NCI-H187 (cell line): ENCODE measurements at places on chromosomes 7 and 10.
A peak's percentile ranks its signal among the peaks of the same experiment; 100 is the strongest.

DNA sequence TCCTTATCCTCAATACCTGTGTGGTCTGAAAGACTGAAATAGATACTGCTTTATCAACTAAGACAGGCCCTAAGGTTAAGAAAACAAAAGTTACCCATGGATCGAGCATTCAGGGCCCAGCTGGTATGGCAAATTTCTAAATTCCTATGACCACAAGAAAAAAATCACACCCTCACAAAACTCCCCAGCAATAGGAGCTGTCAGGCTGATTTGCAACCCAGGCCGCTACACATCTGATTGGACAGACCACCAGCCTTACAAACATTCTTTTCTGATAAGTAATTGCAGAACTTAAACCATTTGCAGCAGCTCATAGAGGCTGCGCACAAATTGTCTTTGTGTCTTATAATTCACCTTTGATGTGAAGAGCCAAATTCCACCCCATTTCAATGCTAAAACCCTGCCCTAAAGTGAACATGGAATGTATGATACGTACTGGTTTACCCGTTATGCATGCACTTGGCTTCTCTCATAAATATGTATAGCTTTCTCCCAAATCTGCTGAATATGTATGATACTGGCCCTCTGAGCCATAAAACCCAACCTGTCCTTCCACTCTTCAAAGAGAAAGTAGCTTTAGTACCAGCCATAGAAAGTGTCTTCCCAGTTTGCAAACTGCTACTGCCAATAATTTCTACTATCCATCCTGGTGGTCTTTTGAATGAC is 842.5 kb downstream of the GRID1 start:
- DNase-seq: no peak

GRCh38 chr10:11823122-11823988 is at the start of gene PROSER2:
Gene PROSER2, plus strand, starts transcription at chr10:11823356. Its CDS starts 28,722 bp downstream, at chr10:11852078.
- no peak for DNase-seq

DNA sequence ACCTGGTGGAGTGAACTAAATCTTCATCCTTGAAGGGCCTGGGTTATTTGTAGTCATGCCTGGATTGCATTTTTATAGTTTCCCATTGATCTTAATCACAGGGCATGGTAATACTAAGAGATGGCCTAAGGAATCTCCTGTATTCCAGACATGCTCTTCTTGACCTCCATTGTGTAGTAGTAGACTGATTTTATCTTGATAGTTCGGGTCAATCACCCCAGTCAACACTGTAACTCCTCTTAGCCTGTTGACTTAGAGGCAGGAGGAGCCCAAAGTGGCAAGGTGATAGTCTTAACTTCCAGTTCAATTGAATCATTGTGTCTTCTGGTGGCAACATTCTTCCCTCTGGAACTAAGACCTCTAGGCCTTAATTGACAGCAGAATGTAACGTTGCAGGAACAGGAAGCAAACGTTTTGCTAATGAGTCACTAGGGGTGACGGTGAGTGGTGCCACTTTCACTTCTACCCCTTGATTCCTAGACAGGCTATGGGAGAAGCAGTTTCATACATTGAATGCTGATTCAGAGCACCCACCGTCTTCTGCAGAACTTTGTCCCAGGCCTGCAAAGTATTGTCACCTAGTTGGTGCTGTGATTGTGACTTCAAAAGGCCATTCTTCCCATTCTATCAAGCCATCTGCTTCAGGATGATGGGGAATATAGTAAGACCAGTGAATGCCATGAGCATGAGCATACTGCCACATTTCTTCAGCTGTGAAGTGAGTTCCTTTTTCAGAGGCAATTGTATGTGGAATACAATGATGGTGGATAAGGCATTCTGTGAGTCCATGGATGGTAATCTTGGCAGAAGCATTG is 24.0 kb upstream of the PAPSS2 start:
- no peak for DNase-seq

DNA sequence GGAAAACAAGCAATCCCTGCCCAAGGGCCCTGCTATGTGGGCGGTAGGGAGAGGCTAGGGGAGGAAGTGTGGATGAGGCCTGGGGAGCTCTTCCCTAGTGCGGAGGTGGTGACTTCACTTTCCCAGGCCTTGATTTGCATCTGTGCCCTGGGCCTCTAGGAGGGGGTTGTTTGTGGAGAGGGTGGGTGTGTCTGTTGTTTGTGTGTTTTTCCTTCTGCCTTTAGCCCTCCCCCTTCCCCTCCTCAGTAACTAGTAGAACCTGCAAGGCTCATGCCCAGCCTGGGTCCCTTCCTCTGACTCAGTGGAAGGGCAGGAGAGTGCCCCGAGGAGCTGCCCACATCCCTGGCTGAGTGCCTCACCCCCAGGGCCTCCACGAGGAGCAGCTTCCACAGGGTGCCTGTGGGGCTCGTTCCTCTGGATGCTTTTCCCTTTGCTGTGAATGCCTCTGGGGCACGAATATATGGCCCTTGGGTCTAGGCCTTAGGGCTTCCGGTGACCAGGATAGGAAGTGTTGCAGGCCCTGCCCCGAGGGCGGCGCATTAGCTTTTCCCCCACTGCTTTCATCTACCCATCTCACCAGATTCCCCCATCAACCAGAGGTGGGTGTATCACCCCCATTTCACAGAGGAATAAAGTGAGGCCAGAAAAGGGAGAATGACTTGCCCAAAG is 89.4 kb upstream of the DUSP5 start:
- no peak for DNase-seq

GRCh38 chr7:93563584-93563983 is 10.9 kb downstream of the CALCR start:
- DNase-seq: no peak

DNA sequence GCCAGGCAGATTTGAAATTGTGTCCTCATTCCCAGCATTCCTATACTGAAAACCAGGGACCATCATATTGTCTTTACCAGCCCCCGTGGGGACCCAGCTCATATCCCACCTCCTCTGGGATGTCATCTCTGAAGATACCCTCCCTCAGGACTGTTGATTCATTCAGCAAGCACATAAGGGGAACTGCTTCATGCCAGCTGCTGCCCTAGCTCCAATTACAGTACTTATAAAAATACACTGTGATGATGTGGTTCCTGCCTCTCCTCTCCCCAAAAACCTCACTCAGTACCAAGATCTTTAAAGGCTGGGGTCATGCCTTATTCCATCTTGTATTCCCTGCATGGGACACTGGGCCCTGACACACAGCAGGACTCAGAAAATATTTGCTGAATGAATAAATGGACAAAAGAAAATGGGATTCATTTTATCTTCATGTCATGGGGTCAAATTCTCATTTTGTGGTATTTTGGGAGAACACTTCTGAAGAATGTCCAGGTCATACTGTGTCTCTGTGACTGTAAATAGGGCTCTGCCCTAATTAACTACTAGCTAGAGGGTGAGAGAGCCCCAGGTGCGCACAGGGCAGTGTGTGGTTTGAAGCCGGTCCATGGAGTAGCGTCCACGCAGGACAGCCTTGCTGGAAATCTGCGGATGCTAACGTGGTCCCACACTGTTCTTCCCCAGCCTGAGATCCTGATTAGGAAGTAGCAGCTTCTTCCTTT is 29.0 kb upstream of the DAGLB start:
- no peak for DNase-seq

DNA sequence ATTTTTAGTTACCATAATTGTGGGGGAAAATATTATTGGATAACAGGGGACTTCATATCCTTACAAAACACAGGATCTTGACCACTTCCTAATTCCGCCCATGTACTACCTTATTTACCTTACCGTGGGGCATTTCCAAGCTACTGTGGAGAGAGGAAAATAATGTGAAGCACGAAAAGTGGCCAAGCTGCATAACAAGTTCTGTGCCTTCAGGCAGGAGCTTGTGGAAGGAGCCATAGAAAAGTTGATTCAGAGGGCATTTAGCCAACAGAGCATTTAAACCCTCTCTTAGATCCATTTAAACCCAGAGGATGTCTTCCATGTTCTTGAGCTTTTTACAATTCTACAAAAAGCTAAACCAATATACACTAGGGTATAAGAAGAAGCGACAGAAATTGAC is 41.6 kb downstream of the DNAJB9 start:
- no peak for DNase-seq

DNA sequence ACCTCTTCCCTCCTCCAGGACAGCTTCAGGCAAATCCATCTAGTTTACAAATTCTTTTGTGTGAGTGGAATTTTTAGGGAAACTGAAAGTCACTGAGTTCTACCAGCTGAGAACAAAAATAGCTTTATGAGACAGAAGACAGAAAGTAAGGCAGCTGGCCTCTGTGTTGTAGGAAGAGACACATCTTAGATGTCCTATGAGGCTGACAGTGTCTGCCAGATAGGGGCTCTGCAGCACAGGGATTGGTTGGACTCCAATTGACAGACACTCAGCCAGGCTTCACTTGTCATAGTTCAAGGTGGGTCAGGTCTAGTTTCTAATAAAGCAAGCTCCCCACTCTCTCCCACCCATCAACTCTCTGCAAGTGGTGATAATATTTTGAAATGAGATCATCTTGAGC is 574.9 kb downstream of the CCSER2 start:
- DNase-seq: no peak

GRCh38 chr7:140156460-140157080 is 20.2 kb downstream of the KDM7A start:
- DNase-seq: no peak

- DNase-seq: no peak
Measured at GRCh38 chr10:77415313-77415960, 222.2 kb downstream of the KCNMA1 start.

DNA sequence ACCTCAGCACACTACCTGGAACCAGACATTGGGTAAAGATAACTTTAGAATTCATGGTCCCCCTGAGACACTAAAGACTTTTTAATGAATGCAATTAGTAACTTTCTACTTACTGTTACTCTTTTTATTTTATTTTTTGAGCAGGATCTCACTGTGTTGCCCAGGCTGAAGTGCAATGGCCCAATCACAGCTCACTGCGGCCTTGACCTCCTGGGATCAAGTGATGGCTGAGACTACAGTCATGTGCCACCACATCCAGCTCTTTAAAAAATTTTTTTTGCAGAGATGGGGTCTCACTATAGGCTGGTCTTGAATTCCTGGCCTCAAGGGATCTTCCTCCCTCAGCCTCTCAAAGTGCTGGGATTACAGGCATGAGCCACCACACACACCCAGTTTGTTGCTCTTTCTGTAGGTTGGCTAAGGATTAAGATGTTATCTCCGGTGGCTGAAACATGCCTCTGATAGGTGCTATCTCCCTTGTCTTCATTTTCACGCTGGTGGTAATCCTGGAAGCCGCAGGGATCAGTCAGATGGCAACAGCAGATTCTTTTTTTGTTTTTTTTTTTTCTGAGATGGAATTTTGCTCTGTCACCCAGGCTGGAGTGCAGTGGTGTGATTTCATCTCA is 128.3 kb downstream of the TCF7L2 start:
- no peak for DNase-seq

DNA sequence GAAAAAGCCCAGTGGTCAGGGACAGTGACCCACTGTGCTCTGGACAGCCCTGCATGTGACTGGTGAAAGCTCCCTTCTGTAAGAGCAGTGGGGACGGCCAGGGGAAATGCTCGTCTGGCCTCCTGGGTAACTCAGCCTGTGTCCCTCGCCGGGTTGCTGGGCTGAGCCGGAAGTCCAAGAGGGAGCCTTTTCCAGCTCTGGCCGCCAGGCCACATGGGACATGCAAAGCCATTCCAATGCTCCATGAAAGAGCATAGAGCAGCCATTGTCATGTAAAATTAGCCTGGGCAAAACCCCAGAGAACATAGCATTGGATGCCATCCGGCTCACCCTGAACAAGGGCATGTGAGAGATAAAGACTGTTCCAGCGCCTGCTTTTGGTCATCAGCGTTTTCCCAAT is 64.9 kb upstream of the ADRB1 start:
- DNase-seq: no peak

DNA sequence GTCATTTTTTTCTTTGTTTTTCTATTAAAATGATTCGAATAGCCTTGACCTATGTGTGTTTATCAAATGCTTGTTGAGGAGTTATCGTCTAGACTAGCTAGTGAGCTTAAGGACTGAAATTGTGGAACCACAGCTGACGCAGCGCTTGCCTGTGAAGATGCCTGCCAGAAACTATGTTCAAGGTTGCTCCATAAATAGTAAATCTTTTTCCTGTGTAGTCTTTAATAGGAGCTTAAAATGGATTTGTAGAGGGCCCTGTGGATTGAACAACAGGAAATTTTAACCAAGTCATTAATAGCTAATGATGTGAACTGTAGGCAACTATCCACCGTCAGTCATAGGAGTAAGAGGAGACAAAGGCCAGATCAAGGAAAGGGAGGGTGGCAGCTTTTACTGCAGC is 145.1 kb downstream of the GNAI1 start:
- no peak for DNase-seq

DNA sequence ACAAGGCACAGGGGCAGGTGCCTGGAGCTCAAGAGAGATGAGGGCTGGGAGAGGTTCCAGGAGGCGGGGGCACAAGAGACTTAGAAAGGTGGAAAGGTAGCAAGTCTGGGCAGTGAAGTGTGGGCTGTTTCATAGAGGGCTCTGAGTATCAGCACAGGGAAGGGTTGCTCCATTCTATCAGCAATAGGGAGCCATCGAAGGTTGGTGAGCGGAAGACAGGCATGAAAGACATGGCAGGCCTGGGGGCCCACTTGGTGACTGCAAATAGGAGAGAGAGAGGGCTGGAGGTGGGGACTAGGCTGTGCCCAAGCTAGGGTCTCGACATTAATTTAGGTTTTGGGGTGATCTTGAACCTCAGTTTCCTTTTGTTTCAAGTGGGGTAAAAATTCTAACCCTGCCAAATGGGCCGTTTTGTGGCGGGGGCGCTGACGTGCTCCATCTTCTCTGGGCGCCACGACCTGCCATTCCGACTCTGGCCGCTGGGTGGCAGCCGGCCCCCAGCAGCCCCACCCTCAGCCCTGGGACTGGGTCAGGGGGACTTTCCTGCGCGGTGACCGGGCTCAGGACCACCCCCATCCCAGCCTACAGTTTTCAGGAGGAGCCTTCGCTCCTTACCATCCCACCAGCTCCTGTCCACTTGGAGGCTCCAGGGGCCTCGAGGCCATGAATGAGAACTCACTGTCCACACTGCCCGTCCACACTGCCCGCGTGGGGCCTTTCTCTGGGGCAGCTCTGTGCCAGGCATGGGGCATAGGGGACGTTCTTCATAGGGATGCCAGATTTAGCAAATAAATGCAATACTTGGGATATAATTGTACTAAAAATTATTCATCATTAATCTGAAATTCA is 37.2 kb upstream of the PCBD1 start:
- peak; percentile 2 for DNase-seq

- no peak for DNase-seq
Measured at GRCh38 chr10:74093530-74094164, 57.0 kb downstream of the AP3M1 start.

GRCh38 chr7:98265841-98266271 is 13.8 kb upstream of the TECPR1 start:
- no peak for DNase-seq

- DNase-seq: no peak
Measured at GRCh38 chr7:120841608-120842007, 16.3 kb downstream of the TSPAN12 start.

- DNase-seq: no peak
Measured at GRCh38 chr7:48089046-48090003, at the start of gene UPP1. Gene UPP1, plus strand, starts transcription at chr7:48089265. Its CDS starts 5,519 bp downstream, at chr7:48094784.
